Activated CD4-positive, alpha-beta memory T cell treated with anti-CD3 and anti-CD28 coated beads for 36 hours (primary cell): ENCODE measurements at places on chromosomes 2 and 18.

GRCh38 chr18:35193316-35193715 is 47.5 kb upstream of the ZNF397 start:
- no peak for DNase-seq

DNA sequence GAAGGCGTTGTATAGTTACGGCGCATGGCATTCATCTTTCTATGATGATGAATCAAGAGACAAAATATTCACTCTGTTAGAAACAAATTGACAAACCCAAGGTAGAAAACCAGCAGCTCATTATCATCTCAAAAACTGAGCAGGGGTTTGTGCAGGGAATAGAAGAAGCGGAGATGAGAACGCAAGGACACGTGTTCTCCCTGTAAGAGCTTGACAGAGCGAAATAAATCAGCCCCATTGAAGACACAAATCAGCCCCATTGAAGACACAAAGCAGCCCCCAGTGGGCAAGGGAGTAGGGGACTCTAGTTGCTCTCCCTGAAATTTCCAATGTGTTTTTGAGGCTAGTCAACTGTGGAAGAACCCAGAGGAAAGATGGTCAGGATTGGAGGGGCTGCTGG is 199.2 kb downstream of the EPHA4 start:
- no peak for DNase-seq

- no peak for DNase-seq
Observed at GRCh38 chr2:96407919-96408550, 72.5 kb downstream of the NCAPH start.

- no peak for DNase-seq
Observed at GRCh38 chr2:168137510-168138180, 109.8 kb downstream of the STK39 start.

DNA sequence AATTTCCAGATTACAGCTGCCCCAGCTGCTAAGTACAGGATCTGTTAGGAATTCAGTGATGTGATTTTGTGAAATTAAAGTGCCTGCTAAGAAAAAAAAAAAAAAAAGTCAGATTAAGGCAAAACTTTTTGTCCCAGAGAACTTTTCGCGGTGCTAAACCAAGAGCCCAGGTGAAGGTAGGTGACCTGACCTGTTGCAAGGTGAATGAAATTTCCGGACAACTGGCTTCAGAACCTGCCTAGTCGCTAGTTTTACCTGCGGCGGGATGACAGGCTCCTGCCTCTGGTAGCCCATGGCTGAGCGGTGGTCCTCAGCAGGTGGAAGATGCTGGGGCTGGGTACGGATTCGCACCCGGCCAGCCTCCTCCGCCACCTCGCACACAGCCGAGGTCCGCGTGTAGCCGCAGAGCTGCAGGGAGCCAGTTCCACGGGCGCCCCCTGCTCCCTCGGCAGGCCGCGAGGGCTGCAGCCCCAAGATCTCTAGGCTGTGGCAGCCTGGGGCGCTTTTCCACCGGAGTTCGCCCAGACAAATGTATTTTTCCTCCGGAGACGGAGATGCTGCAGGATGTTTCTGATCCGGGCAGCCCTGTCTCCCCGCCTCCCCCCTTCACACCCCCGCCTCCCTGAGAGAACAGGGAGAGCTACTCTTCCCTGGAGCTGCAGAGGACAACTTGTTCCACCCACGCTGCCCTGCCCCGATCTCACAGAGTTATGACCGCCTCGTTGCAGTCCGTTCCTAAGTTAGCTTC is at the start of gene SLC38A11:
SLC38A11 (minus strand) TSS at position 572 of the 748 bp plus-strand sequence; CDS start at position 294, 278 bp downstream.
- no peak for DNase-seq

GRCh38 chr2:241224851-241225438 is 36.5 kb downstream of the ANO7 start:
- DNase-seq = no peak

DNA sequence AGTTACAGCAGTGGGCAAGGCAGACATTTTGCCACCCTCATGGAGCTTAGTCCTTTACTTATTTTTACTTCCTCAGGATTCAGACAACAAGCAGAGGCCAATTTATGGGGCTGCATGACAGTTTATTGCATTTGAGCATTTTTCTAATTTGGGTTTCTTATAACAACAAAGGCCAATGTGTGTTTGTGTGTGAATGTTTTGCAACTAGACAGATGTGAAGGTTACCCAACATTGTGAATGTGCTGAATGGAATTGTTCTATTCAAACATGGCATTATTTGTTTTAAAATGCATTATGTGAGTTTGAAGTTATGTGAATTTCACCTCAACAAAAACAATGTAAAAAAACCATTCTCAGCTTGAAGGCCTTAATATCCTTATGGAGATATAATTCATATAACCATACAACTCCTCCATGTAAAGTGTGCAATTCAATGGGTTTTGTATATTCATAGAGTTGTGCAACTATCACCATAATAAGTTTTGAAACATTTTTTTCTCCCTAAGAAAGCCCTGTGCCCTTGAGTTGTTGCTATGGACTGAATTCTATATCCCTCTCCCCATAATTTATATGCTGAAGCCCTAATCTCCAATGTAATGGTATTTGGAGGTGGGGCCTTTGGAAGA is 57.3 kb downstream of the CCDC195 start:
- DNase-seq = no peak

- no peak for DNase-seq
Observed at GRCh38 chr2:144249035-144249637, 270.8 kb downstream of the ZEB2 start.

GRCh38 chr2:66255136-66255535 is 179.8 kb upstream of the MEIS1 start:
- no peak for DNase-seq

- DNase-seq = no peak
Observed at GRCh38 chr2:201904538-201905420, 98.4 kb downstream of the CDK15 start.

GRCh38 chr2:168030862-168031624 is 216.4 kb downstream of the STK39 start:
- peak; percentile 50 for DNase-seq

- DNase-seq = no peak
Observed at GRCh38 chr2:169658877-169659276, 35.3 kb downstream of the CFAP210 start.

- no peak for DNase-seq
Observed at GRCh38 chr2:25159949-25160348, 8.4 kb downstream of the POMC start.

DNA sequence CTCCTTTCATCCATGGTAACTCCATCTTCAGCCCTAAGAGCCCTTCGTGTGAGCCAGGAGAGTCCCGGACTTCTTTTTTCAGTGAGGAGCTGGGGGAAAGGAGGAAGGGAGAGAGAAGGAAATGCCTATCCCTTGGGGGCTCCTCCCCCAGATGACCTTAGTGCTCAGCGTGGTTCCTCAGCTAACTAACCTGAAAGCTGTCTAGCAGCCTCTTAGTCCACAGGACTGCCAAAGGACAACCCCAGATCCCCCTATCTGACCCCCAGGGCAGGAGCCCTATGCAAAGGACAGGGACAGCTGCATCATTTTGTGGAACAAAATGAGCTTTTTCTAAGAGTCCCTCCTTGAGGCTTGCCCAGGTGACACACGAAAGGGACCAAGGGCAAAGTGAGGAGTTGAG is 7.9 kb downstream of the SPR start:
- no peak for DNase-seq

DNA sequence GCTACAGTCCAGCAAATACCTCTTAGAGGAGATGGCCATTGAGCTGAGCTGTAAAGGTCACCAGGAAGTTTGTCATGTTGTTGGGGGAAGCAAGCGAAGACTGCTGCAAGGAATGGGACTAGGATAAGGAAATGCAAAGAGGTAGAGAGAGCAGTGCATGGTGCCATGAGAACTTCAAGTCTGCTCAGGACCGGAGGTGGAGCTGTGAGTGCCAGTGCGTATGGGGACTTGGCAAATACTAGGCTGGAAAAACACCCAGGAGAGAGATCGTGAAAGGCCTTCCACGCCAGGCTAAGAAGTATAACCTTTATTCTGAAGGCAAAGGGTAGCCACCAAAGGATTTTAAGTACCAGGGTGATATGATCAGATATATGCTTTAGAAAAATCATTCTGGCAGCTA is 71.3 kb downstream of the MEIS1 start:
- no peak for DNase-seq

- peak; percentile 44 for DNase-seq
Observed at GRCh38 chr2:226903179-226903578, 67.3 kb downstream of the RHBDD1 start.

- no peak for DNase-seq
Observed at GRCh38 chr2:223010641-223011040, 41.3 kb upstream of the KCNE4 start.

- no peak for DNase-seq
Observed at GRCh38 chr2:240640939-240641338, 15.7 kb downstream of the GPR35 start.

- DNase-seq = no peak
Observed at GRCh38 chr18:68548904-68549870, 165.7 kb downstream of the TMX3 start.

- no peak for DNase-seq
Observed at GRCh38 chr2:172735582-172736423, at the start of gene RAPGEF4. Gene RAPGEF4 (plus strand): TSS chr2:172735845. CDS start chr2:172735984, 139 bp downstream.

DNA sequence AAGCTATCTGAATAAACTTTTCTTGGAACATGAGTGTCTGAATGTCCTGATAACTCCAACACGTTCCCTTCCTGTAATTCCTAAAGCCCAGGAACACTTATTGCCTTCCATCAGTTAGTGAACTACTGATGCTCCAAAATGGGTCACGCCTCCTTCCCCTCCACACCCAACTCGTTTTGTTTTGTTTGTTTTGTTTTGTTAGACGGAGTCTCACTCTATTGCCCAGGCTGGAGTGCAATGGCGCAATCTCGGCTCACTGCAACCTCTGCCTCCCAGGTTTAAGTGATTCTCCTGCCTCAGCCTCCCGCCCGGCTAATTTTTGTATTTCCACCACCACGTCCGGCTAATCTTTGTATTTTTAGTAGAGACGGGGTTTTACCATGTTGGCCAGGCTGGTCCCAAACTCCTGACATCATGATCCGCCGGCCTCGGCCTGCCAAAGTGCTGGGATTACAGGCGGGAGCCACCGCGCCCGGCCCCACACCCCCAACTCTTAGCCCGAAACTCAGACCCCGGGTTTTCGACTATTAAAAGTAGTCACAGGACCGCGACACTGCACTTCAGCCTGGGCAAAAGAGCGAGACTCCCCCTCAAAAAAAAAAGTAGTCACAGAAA is 774 bp downstream of the IER3IP1 start:
- no peak for DNase-seq

DNA sequence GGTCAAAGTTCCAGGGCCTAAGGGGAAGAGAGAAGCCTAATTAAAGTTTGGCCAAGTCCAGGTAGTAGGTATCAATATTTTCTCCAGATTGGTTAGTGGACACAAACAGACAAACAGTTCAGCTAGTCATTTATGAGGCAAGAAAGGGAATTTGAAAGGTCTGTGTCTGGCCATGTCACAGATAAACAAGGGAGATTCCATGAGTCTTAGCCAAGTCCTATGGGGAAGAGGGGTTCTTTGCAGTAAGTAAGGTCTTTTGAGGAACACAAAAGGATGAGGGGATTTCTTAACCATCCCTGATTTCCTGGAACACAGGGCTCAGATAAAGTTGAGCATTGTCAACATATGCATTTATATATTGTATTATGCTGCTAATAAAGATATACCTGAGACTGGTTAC is 310.8 kb downstream of the PLCL1 start:
- no peak for DNase-seq

DNA sequence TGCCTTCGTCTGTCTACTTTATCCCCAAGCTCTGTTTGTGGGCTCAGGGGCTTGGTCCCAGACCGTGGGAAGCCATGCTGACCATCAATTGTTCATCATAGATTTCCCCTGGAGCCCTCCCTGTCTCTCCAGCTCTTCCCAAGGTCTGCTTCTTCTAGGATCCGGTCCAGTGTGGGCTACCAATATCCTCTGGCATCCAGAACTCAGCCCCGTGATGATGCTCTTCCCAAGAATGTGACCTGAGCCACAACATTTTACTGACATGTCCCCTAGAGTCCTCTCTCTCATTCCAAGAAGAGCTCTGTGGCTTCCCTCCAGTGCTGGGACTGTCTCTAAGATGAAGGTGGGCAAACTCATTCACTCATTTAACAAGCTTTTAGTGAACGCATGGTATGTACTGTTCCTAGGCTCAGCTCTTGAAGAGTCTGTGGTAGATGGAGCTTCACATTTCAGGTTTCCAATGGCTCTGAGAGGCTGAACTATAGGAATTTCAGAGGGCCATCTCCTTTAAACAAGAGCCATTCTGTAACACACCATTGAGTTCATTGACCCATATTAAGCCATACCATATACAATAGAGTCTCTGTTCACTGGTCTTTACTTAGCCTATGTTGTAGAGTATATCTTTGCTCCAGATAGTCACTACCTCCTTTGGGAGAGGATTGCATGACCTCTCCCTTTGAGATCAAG is 142.0 kb upstream of the APCDD1 start:
- DNase-seq = no peak

DNA sequence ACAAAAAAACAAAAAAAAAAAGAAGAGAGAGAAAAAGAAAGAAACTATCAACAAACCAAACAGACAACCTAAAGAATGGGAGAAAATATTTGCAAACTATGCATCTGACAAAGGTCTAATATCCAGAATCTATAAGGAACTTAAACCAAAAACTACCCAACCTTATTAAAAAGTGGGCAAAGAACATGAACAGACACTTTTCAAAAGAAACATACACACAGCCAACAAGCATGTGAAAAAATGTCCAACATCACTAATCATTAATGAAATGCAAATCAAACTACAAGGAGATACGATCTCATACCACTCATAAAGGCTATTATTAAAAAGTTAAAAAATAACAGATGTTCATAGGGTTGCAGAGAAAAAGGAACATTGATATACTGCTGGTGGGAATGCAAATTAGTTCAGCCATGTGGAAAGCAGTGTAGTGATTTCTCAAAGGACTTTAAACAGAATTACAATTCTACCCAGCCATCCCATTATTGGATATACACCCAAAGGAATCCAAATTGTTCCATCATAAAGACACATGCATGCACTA is 7.2 kb upstream of the POLE4 start:
- no peak for DNase-seq

- no peak for DNase-seq
Observed at GRCh38 chr2:11812466-11813248, 66.2 kb downstream of the LPIN1 start.

- DNase-seq = no peak
Observed at GRCh38 chr2:204948822-204949221, 403.5 kb downstream of the PARD3B start.

DNA sequence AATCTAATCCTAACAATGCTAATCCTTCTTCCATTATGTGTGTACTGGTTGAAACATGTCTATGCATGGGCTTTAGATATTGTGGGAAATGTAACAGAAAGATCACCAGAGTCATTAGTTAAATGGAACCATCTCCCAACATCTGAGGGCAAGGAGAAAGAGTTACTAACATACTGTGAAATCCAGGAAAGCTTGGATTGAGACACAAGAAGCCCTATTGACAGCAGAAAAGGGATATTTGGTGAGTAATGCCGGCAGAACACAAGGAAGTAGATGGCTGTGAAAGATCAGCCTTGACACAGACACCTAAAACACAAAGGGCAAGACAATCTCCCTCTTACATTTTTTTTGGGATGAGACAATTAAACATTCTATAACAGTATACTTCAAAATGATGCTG is 28.5 kb upstream of the LAMA1 start:
- no peak for DNase-seq

- peak; percentile 57 for DNase-seq
Observed at GRCh38 chr2:189580241-189580651, 340 bp downstream of the SLC40A1 start.

- DNase-seq = no peak
Observed at GRCh38 chr2:71129114-71129901, 721 bp downstream of the MCEE start.

- DNase-seq = no peak
Observed at GRCh38 chr2:23711979-23712755, 214.8 kb downstream of the ATAD2B start.

GRCh38 chr2:219041252-219041651 is at the start of gene CFAP65:
Gene CFAP65 (minus strand): TSS chr2:219041516. CDS start chr2:219039048, 2,468 bp downstream.
- DNase-seq = peak; percentile 52
